ENCODE measurements at places on chromosomes 5 and 9.
A peak's percentile ranks its signal among the peaks of the same experiment; 100 is the strongest.

DNA sequence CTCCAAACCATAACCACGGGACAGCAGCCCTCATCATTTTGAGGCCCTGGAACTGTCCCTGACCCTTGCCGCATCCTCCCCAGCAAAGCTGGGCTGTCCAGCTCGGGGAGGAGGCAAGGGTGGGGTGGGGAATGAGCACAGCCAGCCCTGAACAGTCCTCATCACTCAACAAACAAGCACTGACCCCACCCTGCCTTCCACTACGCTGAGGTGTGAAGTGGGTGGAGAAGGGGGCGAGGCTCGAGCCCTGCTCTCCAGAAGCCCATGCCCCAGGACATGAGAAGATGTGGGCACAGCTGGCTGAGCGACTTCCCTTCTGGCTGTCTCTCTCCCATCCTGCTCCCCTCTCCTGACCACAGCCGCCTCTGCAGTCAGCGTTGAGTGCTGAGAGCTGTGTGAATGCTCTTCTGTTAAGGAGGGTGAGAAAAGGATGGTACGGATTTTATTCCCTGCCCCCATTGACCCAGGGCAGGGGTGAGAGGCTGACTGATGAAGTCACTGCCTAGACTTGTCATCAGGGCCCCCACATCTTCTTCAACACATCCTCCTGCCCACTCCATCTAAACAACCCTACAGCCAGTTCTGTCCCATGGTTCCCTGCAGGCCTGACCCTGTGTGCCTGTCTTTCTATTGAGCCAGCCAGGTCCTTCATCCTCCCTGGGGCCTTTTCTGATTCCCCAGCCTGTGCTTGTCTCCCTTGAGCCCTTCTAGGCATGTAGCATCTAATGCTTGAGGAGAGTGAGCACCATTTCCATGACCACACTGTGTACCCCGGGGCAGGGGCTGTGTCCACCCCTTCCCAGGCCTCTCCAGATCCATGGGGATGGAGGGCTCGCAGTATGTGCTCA is 276.0 kb downstream of the FSTL4 start:
- DNase-seq = no peak

DNA sequence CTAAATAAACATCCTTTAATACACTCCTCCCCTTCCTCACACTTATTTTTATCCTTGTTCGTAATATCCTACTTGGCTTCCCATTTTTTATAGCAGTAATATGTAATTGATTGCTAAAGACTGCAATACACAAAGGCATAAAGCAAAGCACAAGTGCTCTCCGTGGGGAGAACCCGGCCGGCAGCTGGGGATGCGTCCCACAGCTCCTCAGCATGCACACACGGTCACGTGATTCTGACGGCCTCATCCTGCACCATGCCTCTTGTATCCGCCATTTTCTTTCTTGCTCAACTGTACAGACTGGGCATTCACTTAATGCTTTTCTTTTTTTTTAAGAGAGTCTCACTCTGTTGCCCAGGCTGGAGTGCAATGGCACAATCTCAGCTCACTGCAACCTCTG is 2.8 kb downstream of the BRD3OS start:
- DNase-seq = no peak

- peak; percentile 49 for DNase-seq
These were observed 48.1 kb downstream of the POC5 start for GRCh38 chr5:75668977-75669689.

DNA sequence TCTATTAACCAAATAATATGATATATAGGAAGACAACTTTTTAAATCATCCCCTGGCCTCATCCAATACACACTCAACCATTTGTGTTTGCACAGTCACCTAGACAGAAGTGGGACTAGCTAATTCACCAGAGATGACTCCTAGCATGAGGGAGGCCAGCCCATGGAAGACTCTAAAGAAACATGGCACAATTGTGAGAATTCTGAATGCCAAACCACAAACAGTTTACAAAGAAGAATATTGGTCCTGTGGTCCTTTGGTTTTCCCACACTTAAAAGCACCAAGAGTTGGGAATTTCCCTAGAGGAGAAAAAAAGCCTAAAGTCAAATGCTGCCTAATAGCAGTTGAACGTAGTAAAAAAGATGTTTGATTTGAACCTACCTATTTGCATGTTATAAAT is 609.9 kb downstream of the ACTL7B start:
- DNase-seq = no peak

- DNase-seq = no peak
These were observed 261.5 kb downstream of the RAB3C start for GRCh38 chr5:58844395-58844794.

- peak; percentile 32 for DNase-seq
These were observed 20.0 kb downstream of the PITX1 start for GRCh38 chr5:135013947-135014570.

DNA sequence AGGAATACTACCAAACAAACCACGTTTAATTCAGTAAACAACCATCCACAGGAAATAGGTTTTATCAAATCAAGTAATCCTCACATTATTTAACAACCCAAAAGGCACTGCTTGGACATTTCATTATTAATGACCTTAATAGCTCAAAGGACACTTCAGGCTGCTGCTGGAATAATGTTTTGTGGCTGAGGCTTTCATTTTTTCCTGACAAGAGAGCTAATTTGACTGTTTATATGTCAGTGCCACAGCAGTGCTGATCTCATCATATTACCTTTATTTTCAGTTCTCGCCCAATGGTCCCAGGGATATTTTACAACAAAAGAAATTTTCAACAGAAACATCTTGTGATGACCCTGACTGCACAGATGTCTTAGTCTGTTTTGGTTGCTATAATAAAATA is 589.8 kb upstream of the GRAMD2B start:
- DNase-seq = no peak

- DNase-seq = no peak
These were observed 39.2 kb downstream of the FER start for GRCh38 chr5:108786806-108787483.

DNA sequence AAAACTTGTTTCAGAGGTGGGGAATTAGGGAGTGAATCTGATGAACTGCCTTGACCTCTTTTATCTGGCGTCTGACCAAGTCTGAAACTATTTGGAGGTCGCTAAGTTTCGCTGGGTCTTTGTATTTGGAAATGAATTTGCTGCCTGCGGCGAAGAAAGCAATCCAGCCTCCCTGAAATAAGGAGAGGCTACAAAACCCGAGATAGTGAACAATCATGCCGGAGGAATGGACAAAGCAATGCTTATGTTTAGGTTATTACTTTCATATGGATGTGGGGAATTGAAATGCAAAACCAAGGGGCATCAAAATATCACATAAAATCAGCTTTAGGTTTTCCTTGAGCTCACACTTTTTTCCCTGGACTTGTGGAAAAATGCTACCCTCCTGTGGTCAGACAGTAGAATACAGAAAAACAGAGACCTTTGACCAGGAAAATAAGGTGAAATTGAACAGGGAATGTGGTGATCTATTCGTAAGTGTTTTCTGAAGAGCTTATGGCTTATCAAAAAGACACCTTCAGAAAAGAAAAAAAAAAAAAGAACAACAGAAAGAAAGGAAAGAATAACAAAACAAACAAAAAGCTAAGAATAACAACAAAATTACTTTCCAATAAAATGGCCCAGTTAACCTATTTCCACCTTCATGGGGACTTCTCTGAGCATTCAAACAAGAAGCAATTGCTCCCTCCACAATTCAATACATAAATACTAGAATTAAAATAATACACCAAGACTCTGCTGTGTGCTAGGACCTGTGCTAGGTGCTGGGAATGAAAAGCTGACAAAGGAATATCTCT is 68.6 kb upstream of the DPYSL3 start:
- no peak for DNase-seq

DNA sequence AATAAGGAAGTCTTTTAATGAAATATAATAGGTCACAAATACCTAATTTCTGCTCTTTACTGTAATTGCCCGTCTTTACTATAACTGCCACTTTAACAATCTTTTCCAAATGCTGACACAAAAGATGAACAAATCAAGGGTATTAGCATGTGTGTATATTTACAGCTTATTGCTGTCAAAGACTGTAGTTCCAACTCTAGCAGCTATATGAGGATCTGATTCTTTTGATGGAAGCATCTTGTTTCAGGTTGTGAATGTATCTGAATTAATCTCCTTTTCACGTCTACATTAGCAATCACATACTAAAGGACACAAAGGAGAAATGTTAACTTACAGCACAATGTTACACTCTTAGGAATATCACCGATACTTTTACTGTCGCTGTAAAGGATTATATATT is 27.9 kb downstream of the RFX3 start:
- DNase-seq = no peak
